Pulmonary artery endothelial cell (primary cell): ENCODE measurements at places on chromosomes 3 and 15. TPM values are rescaled to one million over a fixed set of nuclear protein-coding genes. Genes with fewer than 3 reads are reported as not detected.
A peak's percentile ranks its signal among the peaks of the same experiment; 100 is the strongest.

- DNase-seq = no peak
Measured at GRCh38 chr3:114714957-114715460, 421.2 kb downstream of the TIGIT start.

- no peak for DNase-seq
Measured at GRCh38 chr15:25987638-25988037, 124.5 kb upstream of the ATP10A start.

GRCh38 chr3:192819001-192819569 lies 91.7 kb upstream of the FGF12 start:
- peak; percentile 48 for DNase-seq

DNA sequence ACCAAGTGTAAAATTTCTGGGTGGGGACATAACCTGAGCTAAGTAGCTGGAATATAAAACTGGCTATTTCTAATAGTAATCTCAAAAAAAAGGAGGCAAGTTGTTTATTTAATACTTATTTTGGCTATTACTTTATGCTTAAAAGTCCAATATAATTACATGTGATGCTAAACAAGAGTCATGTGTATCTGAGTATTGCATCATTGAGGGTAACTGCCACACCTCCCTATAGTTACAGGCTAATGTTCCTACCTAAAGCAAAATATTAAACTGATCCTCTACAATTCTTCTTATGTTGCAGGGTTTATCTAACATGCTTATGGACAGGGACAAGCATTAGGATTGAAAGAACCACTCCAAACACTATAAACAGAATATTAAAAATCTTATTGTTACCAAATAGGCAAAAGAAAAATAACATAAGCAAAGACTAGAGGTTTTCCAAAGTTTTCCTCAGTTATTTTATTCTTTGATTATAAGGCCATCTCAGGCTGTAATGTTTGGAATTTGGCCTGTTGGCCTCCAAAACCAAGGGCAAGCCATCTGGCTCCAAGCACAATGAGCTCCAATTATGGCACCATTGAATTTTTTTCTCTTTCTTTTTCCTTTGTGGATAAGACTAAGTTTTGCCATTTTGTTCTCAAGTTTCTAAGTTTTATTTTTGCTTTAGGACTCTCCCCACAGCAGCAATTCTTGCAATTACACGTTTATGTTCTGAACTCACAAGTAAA lies 75.8 kb upstream of the ABI3BP start:
- no peak for DNase-seq

DNA sequence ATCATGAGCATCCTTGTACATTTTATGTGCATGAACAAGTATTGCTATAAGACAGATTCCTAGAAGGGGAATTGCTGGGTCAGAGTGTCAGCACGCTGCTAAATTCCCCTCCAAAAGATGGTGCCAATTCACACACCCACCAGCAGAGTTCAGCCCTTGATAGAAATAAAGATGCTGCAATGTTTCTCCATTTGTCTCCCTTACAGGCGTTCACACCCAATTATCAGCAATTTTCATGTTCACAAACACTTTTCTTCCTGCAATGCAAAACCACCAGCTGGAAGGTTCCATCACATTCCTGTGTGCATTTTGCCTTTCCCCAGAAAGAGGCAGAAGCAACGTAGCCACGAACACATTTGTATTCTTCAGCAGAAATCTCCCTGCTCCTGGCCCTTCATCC lies 3.3 kb upstream of the TAMM41 start:
- no peak for DNase-seq

DNA sequence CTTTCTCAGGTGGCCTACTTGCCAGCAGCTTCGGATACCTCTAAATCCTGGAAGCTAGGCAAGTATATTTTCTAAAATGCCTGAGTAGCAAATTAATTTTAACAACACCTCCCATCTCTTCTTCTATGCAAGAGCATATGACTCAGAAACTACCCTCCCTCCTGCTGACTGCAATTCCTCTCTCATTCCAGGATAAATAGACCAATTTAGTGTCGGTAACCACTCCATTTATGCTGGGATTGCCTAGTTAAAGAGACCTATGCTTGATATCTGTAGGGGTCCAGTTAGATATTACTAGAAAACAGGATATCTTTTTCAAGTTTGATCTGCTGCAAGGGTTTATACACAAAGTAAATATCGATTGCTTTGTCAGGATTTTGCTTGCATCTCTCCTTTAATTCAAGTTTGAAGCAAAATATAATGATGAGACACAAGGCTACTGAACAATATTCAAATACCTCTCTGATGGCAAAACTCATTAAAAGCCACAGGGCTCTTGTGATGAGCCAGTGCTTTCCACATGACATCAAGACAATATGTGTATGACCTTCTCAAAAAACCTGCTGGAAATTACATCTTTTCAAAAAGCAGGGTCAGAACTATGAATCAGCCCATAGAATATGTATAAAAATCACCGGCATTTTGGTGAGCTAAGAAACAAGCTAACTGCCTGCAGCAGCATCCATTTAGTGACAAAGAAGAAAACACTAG lies 491.6 kb upstream of the NECTIN3 start:
- no peak for DNase-seq

- no peak for DNase-seq
Measured at GRCh38 chr15:91116113-91117067, 16.3 kb downstream of the SV2B start.

- peak; percentile 77 for DNase-seq
Measured at GRCh38 chr3:183233966-183234365, 19.1 kb upstream of the B3GNT5 start.

DNA sequence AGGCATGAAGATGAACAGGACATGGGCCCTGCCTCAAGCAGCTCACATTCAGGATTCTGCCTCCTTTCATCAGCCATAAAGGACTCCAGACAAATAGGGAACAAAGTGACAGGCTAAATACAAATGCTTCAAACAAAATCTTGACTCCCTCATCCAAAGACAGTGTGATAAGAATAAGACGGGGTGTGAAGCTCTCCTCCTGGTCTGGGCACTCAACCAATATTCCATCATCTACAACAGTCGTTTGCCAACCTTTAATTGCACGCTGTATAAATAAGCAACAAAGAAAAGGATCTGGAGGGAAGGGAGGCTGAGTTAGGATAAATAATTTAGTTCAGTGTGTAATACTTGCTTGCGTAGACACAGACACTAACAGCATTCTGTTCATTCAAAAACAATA lies 5.4 kb downstream of the CCDC54 start:
- no peak for DNase-seq

UNC45A gene
- total RNA-seq = 129 and 143 TPM in 2 replicates

C2CD4A gene
- total RNA-seq = 0.74 and 3.2 TPM in 2 replicates
